Pulmonary artery endothelial cell (primary cell): ENCODE measurements at places on chromosomes 7 and 10. TPM values are rescaled to one million over a fixed set of nuclear protein-coding genes. Genes with fewer than 3 reads are reported as not detected.

The GOLGA7B gene
- under 0.01 TPM in 1 of 2 replicates, not detected in the other for total RNA-seq

The FFAR4 gene
- total RNA-seq, result not detected in 2 replicates

The NCOA4 gene
- 204 and 239 TPM in 2 replicates for total RNA-seq

The SMKR1 gene
- 0.40 and 0.63 TPM in 2 replicates for total RNA-seq

DNA sequence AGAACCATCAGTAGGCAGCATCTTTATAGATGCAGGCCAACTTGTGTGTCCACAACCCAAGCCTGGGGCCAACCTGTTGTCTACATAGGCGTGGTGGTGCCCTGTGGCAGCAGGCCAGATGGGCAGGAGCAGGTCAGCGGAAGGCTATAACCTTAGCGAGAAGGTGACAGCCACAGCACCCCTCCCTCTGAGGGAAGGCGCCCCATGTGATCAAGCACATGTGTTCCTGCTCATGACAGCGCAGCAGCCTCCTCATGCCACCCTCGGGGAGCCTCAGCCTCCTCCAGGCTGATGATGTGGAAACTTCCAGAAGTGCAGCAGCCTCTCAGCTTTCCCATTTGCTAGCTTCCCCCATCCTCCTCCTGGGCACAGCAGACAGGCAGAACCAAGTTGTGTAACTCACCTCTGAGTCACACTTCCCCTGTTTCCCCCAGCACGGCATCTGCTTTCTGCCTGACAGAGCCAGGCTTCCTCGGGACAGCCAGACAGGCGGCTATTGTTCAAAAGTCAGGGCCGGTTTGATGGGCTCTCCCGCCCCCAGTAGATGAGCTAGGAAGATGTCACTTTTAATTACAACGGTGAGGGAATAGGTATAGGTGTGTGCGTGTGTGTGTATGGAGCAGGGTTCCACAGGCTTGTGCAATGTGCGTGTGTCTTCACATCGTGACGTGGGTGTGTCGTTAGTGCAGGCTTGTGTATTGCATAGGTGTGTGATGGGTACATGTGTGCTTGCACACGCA lies 312.0 kb upstream of the ZMIZ1 start:
- DNase-seq, result peak; percentile 90

DNA sequence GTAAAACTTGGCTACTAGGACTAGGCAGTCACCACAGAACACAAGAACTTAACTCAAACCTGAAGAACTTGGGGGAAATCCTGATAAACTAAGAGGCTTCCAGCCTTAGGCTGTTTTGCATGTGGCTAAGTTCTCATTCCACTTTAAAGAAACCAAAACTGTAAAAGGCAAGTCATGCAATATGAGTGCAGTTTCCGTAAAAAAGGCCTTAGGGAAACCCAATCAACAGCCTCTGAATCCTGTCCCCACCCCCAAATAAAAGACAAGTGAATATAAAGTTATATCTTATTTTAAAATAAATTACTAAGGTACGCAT lies 95.1 kb downstream of the USP6NL start:
- no peak for DNase-seq

DNA sequence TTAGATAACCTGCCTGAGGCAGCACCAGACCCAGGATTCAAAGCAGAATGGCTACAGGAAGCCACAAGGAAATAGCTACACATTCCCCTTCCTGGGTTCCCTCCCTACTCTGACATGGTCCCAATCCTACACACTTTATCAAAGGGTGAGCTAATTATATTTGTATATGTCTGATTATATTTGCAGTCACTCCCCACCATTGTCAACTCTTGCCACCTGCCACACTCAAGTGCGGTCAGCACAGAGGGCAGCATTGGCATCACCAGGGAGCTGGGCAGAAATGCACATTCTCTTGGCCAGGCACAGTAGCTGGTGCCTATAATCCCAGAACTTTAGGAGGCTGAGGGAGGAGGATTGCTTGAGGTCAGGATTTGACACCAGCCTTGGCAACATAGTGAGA lies 114.1 kb upstream of the PDLIM1 start:
- no peak for DNase-seq

DNA sequence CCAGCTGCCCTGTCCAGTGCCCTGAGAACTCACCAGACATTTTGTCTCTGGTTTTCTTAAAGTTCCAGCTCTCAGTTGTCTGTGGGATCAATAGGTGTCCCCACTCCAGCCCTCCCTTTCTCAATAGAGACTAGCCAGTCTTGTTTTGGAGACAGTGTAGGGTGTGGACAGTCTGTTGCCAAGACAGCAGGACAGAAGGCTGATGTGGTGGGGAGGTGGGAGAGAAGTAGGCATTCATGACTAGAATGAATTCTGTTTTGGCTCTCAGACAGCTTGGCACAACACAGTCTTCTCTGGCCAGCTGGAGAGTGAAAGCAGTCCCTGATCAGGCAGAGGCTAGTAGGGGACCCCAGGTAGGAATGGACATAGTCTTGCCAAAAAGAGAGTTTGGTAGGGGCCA lies 467.0 kb upstream of the PODXL start:
- no peak for DNase-seq

GRCh38 chr7:117227091-117227490 lies 95.8 kb downstream of the WNT2 start:
- no peak for DNase-seq

DNA sequence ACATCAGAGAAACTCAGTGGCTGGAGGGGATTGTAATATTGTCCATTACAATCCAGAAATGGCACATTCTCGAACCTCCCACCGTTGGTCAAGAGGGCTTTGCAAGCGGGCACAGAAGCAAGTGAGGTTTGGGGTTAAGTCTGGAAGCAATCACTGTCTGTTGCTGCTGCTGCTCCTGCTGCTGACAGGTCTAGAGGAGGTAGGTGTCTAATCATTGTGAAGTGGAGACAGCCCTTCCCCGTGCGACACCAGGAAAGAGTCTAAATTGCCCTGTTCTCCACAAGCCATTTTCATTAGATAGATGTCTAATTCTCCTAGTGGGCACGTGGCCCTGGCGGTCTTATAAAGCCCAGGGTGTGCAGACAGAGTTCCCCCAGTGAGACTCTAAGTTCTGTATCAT lies 43.5 kb downstream of the NPS start:
- DNase-seq, result no peak

DNA sequence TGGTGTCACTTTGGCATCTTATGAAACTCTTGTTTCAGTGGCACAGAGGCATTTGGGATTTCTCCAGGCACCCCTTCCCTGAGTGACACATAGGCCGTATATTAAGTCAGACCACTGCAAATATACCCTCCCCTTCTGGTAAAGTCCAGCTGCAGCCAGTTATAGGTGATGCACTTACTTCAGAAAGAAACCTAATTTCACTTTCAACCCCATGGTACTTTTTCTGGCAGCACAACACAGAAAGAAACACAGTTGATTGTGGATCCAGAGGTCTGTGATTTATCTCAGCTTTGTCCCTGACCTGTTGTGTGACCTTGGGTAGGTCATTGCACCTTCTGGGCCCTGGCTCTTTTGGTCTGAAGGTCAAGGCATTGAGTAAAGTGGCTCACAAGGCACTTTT lies 173.2 kb downstream of the BUB3 start:
- DNase-seq, result no peak

DNA sequence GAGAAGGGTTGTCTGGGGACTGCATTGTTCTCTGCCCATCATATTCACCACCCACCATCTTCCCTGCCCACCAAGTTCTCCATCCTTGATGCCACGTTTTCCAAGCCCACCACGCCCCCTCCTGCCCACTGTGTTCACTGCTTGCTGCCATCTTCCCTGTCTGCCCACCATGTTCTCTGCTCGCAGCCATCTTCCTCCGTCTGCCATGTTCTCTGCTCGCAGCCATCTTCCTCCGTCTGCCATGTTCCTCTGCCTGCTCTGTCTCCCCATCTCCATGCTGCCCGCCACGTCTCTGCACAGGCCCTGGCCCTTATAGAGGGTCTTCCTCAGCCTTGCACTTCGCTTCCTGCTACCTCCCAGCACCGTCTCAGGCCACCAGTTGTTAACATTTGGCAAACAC lies 30.0 kb upstream of the ZNF32 start:
- no peak for DNase-seq

DNA sequence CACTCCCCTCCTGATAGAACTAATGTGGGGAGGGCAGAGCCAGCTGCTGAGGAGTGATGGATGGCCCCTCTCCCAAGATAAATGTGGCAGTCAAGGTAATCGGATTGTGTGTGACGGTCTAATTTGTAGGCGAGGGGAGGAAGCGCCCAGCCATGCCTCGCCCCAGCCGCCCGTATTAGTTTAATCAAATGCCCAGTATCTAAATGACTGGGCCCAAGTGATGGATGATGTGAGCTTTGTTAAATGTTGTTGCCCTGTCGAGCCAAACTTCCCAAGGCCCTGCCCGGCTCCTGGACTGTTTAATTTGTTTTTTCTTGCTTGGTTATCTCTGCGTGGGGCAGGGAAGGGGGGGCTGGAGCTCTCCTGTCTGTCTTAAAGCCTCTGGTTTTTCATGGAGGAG lies 88.4 kb upstream of the PPIF start:
- no peak for DNase-seq

- DNase-seq, result no peak
Measured at GRCh38 chr7:15197042-15197977, 294.8 kb upstream of the DGKB start.

- DNase-seq, result no peak
Measured at GRCh38 chr10:131580076-131580652, 268.6 kb upstream of the TCERG1L start.

GRCh38 chr7:50733552-50733951 lies 49.1 kb downstream of the GRB10 start:
- DNase-seq, result no peak

GRCh38 chr10:14588084-14588937 lies 186.4 kb downstream of the FAM107B start:
- DNase-seq, result peak; percentile 93

DNA sequence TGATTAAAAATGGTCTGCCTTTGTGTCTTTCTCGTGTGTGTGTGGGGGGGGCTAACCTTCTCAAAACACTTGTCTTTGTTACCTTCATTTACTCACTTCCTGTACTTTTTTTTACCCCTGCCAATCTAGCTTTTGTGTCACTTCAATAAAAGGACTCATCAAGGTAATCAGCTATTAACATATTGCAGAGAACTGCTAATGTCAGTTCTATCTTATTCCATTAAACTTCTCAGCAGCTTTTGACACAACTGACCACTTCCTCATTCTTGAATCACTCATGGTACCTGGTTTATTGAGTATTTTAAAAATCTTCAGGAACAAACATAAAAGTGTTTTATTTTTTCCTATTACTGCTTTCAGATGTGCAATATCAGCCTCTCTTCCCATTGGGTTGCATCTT lies 59.8 kb downstream of the SLC25A40 start:
- no peak for DNase-seq

GRCh38 chr7:104894726-104895521 lies 119.1 kb upstream of the KMT2E start:
- no peak for DNase-seq

GRCh38 chr7:24882989-24883621 lies 96.9 kb downstream of the OSBPL3 start:
- no peak for DNase-seq

DNA sequence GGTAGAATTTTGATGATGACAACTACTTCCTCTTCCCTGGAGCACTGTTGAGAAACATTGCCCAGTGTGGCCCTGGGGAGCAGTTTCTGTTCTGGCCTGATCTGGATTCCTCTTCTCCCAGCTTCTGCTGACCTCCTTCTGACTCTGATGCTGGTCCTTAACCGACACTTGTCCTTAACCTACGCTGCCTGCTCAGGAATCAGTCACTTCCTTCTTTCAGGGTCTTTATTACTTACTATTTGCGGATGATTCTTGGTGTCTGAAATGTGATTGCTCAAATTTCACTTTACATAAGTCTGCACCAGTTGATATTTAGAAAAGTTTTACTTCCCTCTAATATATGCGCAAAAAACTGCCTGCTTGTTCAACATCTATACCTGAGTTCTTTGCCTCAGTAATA lies 164.1 kb downstream of the PTEN start:
- no peak for DNase-seq

DNA sequence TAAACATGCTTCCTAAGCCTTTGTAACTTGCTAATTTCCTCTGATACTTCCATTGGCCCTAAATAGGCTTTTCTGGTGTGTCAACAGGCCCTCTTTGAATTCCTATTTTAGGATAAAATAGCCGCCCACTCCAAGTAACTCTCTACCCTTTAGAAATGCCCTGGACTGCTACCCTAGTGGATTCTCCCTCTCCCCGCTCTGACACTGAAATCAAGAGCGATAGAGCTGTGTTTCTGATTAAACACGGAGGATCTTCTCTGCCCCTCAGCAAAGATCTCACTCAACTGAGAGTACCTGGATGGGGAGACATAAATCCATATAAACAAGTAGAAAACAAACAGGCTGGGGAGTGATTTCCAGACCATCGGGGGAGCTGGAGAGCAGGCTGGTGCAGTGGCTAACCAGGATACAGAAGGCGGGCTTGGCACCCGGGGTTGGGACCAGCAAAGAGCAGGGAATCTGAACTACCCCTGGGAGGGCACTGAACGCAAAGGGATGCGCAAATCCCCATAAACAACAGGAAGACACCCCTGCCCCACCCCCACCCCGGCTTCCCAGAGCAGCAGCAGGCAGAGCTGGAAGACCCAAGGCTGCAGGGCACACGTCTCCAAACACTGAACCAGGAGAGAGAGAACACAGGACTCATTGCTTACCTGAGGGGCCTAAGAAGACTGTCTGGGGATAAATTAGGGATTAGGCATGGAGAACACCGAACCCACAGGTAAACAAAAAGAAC lies 2.5 kb downstream of the ASB13 start:
- no peak for DNase-seq

DNA sequence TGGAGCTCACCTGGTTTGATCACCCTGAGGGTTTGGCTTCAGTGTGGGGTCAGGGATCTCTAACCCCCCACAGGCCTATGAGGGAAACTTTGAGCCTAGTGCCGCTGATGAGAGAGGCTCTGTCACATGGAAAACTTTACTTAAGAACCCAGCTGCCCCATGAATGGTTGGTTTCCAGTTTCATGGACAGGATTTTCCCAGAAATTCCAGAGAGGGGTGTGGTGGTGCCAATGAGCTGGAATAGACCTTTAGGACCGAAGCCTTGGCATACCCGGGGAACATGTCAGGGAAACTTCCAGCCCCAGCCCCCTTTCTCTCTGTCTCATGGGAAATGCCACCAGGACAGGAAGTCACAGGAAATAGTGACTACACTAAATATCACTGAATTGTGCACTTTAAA lies 36.9 kb downstream of the AKR1B1 start:
- no peak for DNase-seq

DNA sequence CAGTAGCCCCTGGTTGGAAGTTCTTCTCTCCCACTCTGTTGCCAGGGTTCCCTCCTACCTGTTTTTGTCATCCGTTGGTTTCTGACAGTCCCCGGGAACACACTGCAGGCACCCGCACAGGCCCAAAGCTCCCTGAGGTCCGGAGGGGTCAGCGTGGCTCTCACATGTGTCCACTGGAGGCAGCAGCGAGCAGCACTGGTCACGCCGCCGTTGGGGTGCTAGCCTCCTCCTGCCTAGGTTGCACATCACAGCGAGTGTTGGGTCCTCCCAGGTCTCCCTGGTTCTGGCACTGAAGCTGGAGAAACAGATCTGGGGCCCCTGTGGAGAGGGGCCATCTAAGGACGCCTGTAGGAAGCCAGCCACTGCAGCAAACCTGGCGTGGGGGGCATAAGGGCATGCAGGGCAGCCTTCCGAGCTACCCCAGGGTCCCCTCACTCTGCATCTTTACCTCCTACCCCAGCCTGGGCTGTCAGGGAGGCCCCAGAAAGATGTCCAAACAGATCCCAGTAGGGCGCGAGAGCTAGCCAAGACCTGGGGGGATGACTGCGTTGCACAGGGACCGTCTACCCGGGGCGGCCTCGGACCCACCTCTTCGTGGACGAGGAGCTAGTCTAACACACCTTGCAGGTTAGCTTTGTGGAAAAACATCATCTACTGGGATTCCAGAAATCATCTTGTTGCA lies 28.9 kb downstream of the LRRC27 start:
- DNase-seq, result no peak

- DNase-seq, result peak; percentile 11
Measured at GRCh38 chr10:16016688-16017087, 156.4 kb upstream of the MINDY3 start.
